CD8-positive, alpha-beta memory T cell (primary cell): ENCODE measurements at places on chromosomes 12 and 14. TPM values are rescaled to one million over a fixed set of nuclear protein-coding genes. Genes with fewer than 3 reads are reported as not detected.

Gene NR1H4
- total RNA-seq: not detected

Gene NPFF
- total RNA-seq: not detected

Gene VPS37B
- 19.9 TPM for total RNA-seq

Gene PZP
- not detected for total RNA-seq

Gene KCNH3
- total RNA-seq: 3.1 TPM

Gene RPGRIP1
- not detected for total RNA-seq

GRCh38 chr12:66409195-66409871, 107.0 kb downstream of the HELB start:
- DNase-seq: no peak

DNA sequence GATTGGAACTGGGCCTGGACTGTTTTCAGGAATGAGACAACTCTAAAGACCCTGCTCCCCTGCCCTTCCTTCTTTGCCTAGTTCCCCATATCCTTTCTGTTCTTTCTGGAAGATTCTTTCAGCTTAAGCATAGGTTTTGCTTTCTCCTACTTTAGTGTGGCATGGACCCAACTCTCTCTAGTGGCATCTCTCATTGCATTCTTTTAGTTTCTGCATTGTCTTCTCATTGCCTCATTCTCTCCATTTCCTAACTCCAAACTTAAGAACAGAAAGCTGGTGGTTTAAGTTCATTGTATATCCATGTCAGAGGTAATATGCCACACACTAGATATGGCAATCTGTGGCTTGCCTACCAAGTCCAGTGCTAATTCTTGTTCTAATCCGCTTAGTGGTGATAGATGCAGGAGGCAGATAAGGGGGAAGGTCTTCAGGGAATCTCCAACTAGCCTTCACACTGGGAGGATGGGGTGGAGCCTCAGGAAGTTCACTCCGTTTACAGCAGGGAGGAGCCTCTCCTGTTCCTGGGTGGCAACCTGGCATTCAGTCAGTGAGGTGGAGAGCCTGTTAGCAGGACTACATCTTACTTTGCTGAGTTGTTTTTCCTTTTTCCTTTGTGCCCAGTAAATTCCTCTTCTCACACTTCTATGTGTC, 165.1 kb upstream of the LMNTD1 start:
- no peak for DNase-seq

DNA sequence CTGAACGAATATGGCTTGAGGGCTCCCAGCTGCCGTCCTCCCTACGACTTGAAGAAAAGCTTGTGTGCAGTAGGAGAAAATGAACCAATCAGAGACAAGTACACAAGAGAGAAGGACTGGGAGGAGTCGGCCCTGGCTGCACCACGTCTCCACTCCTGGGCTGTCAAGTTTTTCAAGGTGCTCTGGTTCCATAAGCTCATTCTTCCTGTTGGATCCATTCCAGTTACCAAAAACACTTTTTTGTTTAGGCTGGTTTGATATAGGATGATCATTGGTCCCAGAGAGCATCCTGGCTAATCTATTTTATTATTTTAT, 2.8 kb upstream of the A2ML1 start:
- no peak for DNase-seq

DNA sequence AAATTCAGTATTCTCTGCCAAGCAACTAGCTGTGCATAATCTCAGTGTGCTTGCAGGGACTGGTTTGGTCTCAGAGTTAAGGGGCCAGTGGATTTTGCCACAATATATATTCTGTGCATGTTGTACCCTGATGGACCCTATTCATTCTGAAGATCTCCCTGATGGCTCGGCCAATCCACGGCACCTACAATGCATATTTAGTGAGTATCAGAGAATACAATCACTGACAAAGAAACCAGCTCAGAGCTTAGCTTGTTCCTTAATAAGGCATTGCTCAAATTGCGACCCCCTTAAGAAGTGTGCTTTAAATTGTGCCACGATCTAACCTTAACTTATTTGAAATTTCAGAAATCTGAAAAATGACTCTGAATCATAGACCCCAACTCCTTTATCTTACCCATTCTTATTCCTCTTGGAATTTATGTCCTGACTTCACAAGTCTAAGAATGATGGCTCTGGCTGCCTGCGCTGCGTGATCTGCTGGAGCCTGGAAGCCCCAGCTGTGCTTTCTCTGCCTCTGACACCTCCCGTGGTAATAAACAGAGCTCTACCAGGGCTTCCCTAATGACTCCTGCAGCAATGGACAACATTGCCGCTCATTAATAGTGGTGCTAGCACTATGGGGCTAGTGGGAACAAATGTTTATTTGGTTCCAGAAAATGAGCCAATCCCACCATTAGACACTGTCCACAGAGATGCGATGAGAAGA, 9.0 kb upstream of the DCAF4 start:
- DNase-seq: no peak

- no peak for DNase-seq
Measured at GRCh38 chr14:92437729-92438285, 75.8 kb upstream of the RIN3 start.

DNA sequence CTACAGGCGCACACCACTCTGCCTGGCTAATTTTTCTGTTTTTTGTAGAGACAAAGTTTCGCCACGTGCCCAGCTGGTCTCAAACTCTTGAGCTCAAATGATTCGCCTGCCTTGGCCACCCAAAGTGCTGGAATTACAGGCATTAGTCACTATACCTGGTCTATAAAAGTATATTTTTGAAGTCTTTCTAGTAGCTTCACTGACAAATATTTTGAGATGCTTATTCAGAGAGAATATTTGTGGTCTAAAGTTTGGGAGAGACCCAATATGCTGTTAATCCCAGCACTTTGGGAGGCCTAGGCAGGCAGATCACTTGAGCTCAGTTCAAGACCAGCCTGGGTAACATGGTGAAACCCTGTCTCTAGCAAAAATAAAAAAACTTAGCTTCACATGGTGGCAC, 22.0 kb upstream of the PPP1R12A start:
- DNase-seq: no peak

- DNase-seq: no peak
Measured at GRCh38 chr14:34257505-34257904, 204.5 kb downstream of the SPTSSA start.

DNA sequence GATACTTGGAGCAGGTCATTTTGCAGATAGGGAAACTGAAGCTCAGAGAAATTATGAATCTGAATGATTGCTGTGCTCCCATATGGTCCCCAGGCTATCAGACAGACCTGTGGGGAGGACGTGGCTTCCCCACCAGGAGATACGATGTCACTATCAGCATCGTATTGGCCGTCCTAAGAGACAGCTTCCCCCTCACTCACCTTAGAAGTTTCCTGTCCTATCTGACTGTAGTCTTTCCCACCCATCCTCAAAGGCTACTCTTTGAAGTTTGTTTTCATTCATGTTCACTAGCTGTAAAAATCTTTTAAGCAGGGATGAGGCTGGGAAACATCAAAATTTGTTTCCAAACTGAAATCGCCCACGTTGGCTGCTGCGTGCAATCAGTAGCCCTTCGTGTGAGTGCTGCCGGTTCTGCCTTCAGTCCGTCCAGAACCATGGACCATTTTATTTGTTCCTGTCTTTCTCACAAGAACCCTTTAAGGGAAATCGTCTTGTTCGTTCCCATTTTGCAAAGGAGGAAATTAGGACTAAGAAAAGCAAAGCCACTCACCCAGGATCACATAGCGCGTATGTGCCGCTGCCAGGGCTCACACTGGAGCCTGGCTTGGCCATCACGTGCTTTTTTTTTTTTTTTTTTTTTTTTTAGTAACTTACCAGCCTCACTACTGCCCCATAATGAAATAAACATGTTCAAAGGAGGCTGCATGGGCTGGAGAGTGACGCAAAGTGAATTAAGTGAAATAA, 1.0 kb upstream of the KDM2B start:
- DNase-seq: no peak
